ENCODE measurements at places on chromosomes 2 and 18.

GRCh38 chr18:9716780-9717563, 8.9 kb downstream of the RAB31 start:
- no peak for DNase-seq

- no peak for DNase-seq
Observed at GRCh38 chr2:200619279-200619678, 33.5 kb downstream of the AOX1 start.

- no peak for DNase-seq
Observed at GRCh38 chr2:44200011-44200410, 31.3 kb downstream of the PPM1B start.

GRCh38 chr2:169980001-169980400, 152.7 kb downstream of the UBR3 start:
- no peak for DNase-seq

DNA sequence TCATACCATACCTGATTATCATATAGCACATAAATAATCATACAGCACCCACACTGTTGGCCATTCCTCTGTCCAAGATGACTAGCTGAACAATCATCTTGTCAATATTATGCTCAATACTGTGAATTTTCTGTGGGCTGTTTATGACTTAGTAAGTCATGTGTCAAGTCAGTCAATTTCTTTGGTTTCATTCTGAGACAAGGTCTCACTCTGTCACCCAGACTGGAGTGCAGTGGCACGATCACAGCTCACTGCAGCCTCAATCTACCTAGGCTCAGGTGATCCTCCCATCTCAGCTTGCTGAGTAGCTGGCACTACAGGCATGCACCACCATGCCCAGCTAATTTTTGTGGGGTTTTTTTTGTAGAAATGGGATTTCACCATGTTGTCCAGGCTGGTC, 5.7 kb downstream of the MCM6 start:
- no peak for DNase-seq

GRCh38 chr18:46338766-46339165, 234.6 kb downstream of the HAUS1 start:
- DNase-seq, result no peak

GRCh38 chr2:31244101-31244500, 10.1 kb downstream of the EHD3 start:
- DNase-seq, result no peak
